ENCODE measurements at places on chromosomes 5 and 9.

DNA sequence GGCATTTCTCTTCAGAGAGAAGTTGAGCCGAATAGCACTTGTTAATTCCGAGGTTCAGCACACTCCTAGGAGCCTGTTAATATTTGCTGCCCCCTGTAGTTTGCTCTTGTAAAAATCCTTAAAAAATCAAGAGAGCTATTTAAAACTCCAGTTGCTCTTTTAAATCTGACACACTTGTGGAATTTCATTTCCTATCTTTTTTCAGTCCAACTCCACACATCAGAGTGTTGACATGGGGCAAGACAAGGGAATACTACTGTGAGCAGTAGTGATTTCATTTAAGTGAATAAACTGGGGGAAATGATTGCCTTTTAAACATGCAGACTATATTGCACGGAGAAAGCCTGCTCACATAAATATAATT is 1096.3 kb upstream of the DMAC1 start:
- peak; percentile 77 for DNase-seq

DNA sequence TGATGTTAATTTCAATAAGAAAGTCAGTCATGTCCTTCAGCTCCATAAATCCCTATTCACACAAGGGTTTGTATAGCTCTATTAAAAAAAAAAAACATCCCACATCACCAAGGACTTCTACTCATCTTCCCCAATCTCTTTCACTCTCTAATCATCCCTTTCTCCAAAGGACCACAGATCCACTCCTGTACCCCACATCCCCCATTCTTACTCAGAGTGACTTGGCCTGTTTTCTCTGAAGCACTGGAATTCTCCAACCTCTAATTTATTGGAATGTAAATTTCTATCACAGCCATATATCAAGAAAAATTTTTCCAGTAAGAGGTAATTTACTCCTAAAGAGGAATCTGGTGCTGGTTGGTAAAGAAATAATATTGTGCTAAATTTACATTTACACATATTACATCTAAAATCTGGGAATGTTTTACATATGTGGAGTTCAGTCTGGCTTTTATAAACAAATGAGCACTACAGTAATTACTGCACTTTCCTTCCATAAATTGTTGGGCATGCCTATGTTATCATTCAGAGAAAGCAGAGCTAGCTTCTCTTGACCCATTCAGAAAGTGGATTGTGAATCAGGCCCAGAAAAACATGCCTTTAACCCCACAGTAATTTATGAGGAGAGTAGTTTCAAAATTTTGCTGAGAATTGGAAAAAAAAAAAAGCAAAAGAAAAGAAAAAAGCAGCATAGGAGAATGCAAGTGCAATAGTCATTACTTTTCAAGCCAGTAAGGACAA is 399.5 kb upstream of the TNC start:
- DNase-seq, result no peak

GRCh38 chr5:78576376-78576775 is 72.2 kb downstream of the LHFPL2 start:
- no peak for DNase-seq

DNA sequence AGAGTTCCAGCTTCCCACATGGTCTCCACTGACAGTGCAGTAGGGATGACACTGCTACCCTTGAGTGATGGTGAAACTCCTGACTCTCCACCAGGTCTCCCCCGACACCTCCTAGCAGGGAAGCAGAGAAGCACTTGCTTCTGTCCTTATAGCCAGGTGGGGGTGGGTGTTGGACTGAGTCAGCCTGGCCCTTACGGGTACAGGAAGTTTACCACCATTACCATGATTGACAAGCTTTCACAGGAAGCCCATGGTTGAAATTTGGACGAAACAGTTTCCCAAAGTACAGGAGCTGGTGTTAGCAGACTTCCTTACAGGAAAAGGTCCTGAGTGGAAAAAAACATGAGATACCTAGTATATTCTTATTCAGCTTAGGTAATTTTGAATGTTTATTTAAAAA is 3.1 kb upstream of the FBXL7 start:
- no peak for DNase-seq

DNA sequence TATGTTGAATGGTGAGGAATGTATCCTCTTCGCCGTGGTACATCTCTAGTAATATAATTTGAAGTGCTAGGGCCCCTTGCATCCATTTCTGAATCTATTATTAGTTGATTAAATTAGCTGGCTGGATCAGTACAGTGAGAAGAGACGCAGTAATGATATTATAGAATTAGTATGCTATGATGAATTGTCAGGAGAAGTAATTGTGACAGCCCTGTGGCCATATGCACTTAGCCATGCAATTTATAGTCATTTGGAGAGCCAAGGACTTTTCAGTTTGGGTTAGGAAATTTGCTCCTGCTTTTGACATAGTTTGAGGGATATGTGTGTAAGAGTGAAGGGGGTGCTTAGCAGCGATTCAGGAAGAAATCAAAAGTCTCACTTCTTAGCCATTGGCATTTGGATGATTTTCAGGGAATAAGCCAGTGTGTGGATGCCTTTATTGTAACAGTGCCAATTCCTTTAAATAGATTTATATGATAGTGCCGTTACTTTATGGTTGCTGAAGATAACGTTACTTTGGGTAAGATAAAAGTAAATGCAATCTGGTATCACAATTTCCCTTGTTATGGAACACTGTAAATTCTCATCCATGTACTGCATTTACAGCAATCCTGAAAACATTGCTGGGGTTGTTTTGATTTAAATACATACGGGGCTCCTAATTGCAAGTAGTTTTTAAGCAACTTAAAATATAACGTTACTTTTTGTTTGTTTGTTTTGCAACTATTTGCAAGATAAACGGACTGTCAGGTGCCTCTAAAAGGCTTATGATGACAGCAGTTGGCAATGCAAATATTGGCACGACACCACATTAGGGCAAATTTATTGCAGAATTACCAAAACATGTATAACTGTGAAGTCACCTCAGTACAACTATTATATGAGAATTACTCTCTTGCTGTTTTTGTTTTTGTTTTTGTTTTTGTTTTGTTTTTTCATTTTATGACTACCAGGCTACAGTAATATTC is 875.4 kb upstream of the WWC1 start:
- peak; percentile 81 for DNase-seq

DNA sequence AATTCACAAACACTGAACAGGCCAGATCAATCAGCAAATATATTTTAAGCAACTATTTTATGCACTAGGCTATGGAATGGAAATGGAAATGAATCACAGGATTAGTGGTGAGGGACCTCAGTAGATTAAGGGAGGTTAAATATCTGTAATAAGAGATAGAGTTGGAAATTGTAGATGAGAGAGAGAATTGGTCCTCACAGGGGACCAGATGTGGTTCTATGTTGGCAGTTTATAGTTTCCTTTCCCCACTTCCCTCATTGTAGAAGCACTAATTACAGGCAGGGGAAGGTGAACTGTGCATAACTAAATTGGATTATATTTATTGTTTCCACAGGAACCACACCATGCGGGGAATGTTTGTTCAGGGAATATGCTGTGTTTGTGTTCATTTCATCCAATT is 496.2 kb downstream of the ARHGEF28 start:
- peak; percentile 14 for DNase-seq

GRCh38 chr5:75342836-75343235 is 5.8 kb downstream of the HMGCR start:
- DNase-seq, result no peak

DNA sequence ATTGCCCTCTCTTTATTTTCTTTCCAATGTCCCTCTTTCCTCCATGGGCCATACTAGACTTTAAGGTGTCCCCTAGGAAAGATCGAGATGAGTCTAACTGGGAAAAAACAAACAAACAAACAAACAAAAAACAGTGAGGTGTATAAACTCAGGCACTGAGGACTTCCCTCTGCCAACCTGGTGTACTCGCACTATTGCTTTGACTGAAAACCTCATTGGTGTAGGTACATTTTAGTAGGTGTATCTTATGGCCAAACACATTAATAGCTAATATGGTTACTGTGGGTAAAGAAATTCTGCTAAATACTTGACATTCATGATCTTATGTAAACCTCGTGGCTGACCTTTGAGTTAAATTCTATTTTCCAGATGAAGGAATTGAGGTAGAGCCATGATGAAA is 74.3 kb downstream of the TNC start:
- DNase-seq, result no peak

- no peak for DNase-seq
Measured at GRCh38 chr9:104240890-104241289, 146.8 kb downstream of the SMC2 start.

GRCh38 chr9:30534896-30535295 is 1849.5 kb upstream of the ACO1 start:
- no peak for DNase-seq

GRCh38 chr5:89710006-89710405 is 699.5 kb downstream of the CETN3 start:
- no peak for DNase-seq

DNA sequence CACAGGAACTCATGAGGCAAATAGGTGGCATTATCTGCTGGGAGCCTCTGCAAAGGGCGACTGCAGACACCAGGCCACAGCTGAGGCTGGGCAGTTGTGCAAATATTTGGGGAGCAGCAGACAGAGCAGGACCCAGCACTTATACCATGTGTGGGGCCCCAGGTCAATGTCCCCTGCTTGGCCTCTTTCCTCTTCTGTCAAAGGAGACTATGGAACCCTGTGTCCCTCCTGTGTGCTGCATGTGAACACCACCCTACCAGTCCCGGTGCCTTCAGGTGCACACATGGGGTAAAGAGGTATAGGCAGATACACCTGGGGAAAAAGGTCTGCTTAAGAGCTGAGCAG is 50.8 kb downstream of the ROR2 start:
- no peak for DNase-seq

DNA sequence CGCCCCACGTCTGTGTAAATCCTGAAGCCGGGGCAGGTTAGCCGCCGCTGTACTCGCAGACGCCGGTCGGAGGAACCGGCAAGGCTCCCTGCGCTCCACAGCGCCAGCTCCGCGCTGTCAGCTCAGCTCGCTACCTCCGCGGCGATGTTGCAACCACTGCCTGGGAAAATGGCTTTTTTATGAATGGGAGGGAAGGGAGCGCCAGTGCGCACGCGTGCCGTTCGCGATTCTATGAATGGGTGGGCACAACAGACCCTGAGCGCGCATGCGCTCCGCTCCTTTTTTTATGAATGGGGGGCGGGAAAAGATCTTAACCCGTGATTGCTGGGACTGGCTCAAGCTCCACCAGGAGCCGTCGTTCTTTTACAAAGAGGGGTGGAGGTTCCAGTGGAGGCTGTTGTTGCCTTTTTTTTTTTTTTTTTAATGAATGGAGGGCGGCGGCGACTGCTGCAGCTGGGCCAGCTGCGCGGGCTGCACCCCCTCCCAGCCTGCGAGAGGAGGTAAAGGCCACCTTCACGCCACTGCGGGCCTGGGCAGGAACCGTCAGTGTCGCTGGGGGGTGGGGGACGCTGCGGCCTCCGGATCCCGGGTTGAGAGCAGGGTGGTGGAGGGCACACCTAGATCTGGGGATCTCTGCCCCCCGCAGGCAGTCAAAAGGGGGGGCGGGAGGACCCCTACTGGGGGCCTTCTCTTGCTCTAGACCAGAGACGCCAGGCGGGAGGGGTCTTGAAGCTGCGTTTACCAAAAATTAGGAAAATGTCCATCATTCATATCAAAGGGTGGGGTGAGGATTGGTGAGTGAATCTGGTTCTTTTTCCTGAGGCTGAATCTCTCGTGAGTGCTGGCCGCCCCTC is at the start of gene SPRY4:
TSS of gene SPRY4 (minus strand) at position 151 of the 854 bp plus-strand sequence. CDS start 9,913 bp downstream, outside the sequence.
- DNase-seq, result peak; percentile 96

GRCh38 chr5:5658226-5658625 is 235.7 kb downstream of the ICE1 start:
- DNase-seq, result no peak

- no peak for DNase-seq
Measured at GRCh38 chr5:34648840-34649158, 7.3 kb upstream of the RAI14 start.

GRCh38 chr5:169545762-169546161 is 37.8 kb upstream of the SPDL1 start:
- DNase-seq, result no peak

- peak; percentile 26 for DNase-seq
Measured at GRCh38 chr5:113043491-113043931, 66.9 kb downstream of the DCP2 start.

DNA sequence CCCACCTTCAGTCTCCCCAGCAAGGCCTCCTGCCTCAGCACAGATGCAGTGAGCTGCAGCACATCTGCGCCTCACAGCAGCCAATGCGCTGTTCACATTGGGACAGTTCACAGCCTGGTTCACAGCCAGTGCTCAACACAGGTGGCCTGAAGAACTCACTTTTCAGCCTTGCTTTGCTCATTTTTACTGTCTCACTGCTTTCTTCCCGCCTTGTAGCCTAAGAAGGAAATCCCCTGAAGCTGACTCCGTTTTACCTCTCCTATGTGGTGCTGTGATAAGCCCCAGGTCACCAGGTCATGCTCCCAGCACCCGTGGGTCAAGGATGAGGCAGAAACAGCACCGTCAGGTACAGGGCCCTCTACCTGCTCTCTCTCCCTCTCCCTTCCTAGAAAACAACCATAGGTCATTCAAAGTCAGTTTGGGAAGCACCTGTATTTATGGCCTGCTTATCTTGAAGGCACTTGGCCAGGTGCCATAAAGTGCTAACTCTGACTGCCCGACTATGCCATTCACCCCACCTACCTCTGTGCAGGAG is 1.1 kb downstream of the GCNT4 start:
- DNase-seq, result no peak

- DNase-seq, result no peak
Measured at GRCh38 chr5:53575101-53575500, 14.7 kb downstream of the NDUFS4 start.

- no peak for DNase-seq
Measured at GRCh38 chr5:173318881-173319620, 9.2 kb downstream of the STC2 start.

GRCh38 chr5:66896171-66896570 is 300.0 kb downstream of the MAST4 start:
- DNase-seq, result no peak

DNA sequence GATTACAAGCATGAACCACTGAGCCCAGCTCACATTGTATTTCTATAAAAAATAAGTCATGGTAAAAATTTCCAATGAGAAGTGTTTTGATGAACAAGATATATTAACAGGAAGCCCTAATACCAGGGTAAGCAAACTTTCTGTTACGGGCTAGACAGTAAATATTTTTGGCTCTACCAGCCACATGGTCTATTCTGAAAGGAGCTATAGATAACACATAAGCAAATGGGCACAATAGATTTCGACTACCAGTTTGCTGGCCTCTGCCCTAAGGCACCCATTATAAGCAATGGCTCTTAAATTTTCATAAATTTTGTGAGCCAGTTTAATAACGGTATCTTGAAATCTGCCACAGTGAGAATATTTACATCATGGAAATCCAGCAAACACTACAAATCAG is 8.1 kb downstream of the UBQLN1 start:
- DNase-seq, result no peak

DNA sequence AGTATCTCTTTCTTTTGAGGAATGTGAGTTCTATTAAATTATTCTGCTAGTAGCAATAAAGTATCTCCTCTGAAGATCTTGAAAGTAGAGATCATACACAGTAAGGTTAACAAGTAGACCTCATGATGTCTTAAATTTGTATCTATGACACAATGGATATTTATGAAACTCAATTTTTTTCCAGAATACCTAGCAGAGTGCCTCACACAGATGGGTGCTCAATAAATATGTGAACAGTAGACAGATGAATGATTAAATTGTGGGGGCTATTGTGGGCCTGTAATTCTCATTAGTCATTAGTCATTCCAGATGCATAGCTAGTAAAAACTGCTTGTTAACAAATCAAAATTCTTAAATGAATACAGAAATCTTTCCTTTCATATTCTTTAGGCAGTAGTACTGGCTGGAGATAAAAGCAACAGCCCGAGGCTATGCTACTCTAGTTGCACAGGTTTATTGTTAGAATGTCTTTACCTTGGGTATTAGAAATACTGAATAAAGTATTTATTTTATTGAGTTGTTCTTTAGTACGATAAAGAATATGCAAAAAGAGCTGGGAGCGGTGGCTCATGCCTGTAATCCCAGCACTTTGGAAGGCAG is 22.0 kb downstream of the CHD1 start:
- DNase-seq, result no peak

- DNase-seq, result no peak
Measured at GRCh38 chr5:88374391-88374790, 105.7 kb upstream of the TMEM161B start.

Measured in NCI-H82 (cell line).